WERI-Rb-1 (cell line): ENCODE measurements at places on chromosomes 13 and 19.

- no peak for DNase-seq
Observed at GRCh38 chr13:32039056-32039455, 7.5 kb downstream of the FRY start.

GRCh38 chr13:76223999-76224398 is 587.9 kb downstream of the LMO7 start:
- no peak for DNase-seq

DNA sequence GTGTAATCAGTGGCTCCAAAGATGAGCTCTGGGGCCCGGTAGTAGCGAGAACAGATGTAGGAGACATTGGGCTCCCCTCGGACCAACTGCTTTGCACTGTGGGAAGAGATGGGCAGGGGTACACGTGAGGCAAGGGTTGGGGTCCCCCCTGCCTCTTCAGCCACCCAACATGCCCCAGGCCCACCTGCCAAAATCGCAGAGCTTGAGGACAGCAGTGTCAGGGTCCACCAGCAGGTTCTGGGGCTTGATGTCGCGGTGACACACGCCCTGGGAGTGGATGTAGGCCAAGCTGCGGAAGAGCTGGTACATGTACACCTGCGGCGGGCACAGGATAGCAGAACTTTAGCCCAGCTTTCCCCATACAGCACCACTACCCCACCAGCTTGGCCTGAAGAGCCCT is 8.0 kb downstream of the GSK3A start:
- no peak for DNase-seq

DNA sequence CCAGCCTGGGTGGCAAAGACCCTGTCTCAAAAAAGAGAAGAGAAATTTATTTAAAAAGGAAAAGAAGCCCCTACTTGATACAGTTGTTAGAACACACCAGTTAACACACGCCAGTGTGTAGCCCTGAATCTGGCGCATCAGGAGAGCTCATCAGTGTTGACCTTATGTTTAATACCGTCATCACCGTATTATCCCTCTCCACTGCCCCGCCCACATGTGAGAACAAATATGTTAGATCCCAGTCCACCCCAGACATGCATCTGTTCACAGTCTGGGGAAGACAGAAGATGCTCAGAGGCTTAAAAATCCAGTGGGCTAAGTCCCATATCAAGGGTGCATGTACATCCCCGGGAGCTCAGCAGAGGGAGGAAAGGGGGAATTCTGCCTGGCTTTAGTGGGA is 155.2 kb downstream of the DPF1 start:
- DNase-seq: peak; percentile 92
